NCI-H1105 (cell line): ENCODE measurements at places on chromosomes 5 and 9.
A peak's percentile ranks its signal among the peaks of the same experiment; 100 is the strongest.

DNA sequence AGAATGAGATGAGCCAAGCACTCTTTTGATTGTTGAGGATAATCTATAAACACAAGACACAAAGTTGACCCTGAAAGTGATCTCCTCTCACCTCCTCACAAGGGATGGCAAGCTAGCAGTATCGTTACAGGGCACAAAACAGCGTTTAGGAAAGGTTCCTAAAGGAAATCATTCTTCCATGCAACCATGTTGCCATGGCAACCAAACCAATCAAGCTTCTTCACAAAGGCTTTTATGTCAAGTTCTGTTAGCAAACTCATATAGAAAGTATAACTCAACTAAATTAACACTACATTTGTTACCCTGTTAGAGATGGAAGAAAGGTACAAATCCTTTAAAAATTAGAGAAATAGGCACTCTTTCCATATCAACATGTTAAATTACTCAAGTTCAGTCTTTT is 1016.8 kb upstream of the DMAC1 start:
- DNase-seq = peak; percentile 31

DNA sequence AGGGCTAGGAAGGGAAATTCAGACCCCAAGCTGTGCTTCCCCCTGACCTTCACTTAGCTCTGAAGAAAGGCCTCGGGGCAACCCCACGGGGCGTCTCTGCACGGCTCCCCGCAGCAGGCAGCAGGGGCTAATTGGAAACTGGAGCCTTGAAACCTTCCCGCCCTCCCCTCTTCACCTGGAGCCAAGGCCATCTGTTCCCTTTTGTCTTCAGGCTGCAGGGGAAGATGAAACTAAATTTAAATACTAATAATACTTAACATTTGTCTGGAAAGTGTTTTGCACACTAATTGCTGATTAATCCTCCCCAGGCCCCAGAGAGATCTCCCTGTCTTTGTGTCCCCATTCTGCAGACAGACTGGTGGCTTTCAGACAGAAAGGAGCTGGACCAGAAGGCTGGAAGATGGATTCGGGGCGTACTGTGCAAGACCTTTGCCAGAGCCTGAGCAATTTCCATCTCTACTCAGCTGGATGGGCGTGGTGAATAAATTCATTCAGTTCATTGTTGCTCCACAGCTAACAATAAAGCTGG is 34.1 kb upstream of the CPLX2 start:
- DNase-seq = peak; percentile 61

DNA sequence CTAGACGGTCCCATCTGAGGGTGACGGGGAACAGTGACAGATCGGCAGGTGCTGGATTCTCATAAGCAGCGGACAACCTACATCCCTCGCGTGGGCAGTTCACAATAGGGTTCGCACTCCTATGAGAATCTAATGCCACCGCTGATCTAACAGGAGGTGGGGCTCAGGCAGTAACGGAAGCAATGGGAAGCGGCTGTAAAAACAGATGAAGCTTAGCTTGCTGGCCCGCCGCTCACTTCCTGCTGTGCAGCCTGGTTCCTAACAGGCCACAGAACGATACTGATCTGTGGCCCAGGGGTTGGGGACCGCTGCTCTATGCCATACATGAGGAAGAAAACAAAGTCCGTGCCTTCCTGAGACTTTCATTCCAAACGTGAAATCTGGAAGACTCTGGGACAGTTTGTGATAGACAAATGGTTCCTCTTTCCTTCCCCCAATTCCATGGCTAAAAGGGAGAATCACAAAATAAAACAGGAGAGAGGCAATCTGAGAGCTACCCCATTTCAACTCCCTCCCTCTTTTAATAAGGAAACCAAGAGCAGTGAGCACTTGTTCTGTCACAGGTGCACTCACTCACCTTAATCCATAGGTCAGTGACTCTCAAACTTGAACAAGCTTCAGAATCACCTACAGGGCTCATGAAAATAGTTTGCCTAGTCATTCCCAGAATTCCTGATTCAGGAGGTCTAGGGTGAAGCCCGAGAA is 12.1 kb downstream of the PDCL start:
- DNase-seq = no peak

GRCh38 chr5:3852161-3852916 is 256.7 kb downstream of the IRX1 start:
- DNase-seq = no peak

DNA sequence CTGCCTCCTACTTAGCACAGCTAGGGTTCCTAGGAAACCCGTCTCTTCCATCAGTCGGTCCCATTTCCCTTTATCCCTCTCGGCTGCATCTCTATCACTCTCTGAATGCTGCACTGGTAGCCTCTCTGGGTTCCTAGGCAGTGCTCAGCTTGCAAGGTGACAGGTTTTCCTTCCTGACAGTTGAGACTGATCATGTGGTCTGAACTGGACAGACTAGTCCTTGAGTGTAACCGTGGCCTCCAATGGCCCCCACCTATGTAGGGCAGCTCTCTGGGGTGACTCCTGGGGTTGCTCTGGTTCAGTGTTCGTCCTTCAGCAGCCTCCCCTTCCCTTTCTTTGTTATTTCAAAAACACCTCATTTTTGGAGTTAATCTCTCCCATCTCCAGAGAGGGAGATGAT is 3.8 kb downstream of the TMEM8B start:
- no peak for DNase-seq

DNA sequence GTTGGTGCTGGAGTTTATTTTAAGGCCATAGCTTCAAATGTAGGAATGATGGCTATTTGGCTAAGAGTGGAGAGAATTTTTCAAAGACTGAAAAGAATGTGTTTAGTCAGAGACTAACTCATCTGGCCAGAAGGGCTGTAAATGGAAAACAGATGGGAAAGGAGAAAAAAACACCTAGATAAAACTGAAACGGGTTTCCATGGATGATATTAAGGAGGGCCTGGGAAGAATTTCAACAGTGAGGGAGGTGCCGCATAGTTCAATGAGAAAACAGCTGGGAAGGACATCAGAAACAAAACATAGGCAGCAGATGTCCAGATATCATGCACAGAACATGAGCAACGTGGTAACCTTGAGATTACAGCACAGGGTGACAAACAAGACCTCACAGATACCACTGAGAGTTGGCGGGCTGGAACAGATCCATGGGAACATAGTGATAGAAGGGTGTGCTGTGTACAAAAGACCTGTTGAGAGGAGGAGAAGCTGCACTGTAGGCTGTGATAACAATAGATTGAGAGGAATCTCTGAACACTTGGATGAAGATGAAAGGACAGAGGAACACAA is 31.2 kb upstream of the RAD23B start:
- DNase-seq = no peak

DNA sequence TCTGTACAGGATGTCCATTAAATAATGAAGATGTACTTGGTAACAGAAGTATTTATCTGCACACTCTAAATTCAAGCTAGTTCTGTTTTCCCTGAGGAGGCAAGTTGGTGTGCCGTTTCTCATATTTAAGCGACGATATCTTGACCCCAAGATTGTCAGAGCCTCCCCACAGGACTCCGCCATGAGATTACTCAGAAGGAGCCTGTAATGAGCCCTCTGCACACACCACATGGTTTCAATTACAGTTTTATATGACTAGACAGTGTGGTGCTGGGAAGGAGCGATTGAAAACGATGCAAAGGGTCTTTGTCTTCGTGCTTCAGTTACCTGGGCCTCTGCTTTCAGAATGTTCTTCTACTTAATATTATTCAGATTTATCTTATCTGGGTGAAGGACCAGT is 840.4 kb upstream of the WWC1 start:
- DNase-seq = no peak

DNA sequence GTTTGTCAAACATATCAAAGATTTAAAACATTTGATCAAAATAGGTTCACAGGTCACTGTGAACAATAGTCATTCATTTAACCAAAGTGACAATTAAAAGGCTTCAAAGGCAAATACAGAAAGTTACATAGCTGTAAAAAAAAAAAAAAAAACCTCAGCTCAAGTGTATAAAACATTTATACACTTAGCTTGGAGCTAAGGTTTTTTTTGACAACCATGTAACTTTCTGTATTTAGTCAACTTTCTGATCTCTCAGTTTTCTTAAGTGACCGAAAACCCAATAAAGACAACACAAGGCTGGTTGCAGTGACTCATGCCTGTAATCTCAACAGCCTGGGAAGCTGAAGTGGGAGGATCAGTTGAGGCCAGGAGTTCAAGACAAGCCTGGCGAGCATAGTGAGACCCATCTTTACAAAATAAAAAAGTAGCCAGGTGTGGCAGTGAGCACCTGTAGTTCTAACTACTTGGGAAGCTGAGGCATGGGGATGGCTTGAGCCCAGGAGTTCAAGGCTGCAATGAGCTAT is 16.4 kb upstream of the UBTD2 start:
- DNase-seq = no peak

GRCh38 chr9:120642129-120642770 is 62.3 kb upstream of the CDK5RAP2 start:
- no peak for DNase-seq

GRCh38 chr5:152188251-152188650 is 216.8 kb downstream of the NMUR2 start:
- DNase-seq = no peak

- peak; percentile 15 for DNase-seq
Measured at GRCh38 chr5:51544031-51544785, 161.0 kb downstream of the ISL1 start.

GRCh38 chr5:2201832-2202231 is 319.1 kb upstream of the IRX4 start:
- DNase-seq = no peak

GRCh38 chr9:38284588-38285051 is 107.9 kb upstream of the ALDH1B1 start:
- DNase-seq = peak; percentile 98

DNA sequence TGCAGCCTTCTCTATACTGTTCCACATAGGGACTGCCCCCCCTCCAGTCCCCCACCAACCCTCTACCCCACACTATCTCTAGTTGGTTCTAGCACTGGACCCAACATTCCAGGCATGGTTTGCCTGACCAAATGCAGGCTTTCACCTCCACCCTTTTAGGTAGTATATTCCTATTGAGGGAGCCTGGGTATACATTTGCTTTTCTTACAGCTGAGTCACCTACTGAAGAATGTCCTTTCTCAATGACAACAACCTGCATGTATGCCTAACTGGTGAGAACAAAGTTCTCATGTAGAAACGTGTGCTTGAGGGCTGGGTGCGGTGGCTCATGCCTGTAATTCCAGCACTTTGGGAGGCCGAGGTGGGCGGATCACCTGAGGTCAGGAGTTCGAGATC is 8.2 kb downstream of the TNIP1 start:
- DNase-seq = no peak

- no peak for DNase-seq
Measured at GRCh38 chr5:31982621-31983020, 191.5 kb downstream of the GOLPH3 start.

DNA sequence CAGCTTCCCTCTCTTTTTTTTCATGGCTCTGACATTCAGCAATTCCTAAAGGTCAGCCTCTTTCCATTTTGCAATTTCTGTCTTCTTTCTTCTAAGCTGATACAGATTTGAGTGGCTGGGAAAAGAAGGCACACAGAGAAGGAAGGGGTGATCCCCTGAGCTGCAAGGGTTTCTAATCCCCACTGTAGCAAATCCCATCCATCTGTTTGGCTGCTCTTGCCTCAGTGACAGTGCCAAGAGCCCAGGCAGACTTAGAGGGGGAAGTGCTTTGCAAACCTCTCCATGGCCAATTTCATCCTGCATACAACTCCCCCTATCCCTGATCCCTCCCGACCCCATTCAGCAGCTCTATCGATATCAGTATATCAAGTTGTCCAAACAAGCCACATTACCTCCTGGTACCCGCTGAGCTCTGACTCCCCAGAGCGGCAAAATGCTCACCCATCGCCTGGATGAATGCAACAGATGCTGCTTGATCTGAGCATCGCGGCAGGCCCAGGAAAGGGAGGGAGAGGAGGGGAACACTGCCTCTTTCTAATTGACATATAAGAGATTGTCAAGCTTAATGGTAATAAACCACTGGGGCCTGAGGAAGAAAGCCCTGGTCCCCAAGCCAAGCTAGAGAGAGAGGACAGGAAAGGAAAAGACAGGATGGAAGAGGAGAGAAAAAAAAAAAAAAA is 268.9 kb downstream of the ASTN2 start:
- DNase-seq = no peak

- no peak for DNase-seq
Measured at GRCh38 chr9:137482094-137482781, 23.1 kb upstream of the NSMF start.

- DNase-seq = no peak
Measured at GRCh38 chr9:94817291-94818177, 91.0 kb downstream of the AOPEP start.

- DNase-seq = no peak
Measured at GRCh38 chr5:131914472-131914871, 31.0 kb downstream of the MEIKIN start.

GRCh38 chr9:123407217-123407851 is 51.3 kb downstream of the CRB2 start:
- no peak for DNase-seq

DNA sequence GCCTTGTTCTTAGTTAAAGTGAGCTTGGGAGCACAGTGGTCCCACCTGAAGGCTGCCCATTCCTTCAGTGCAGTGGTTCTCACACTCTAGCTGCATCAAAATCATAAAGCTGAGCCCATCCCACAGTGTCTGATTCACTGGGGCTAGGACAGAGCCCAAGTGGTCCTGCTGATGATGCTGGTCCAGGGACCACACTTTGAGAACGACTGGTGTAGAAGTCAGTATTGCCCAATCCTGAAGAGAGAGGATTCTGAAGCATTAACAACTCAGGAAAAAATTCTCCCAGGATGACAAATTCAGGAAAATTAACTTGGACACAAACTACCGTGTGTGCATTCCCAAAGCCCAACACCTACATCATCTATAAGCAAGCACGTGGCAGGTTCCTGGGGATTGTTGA is 176.2 kb downstream of the GABBR2 start:
- DNase-seq = no peak

- no peak for DNase-seq
Measured at GRCh38 chr9:79652598-79652997, 80.8 kb downstream of the TLE4 start.

DNA sequence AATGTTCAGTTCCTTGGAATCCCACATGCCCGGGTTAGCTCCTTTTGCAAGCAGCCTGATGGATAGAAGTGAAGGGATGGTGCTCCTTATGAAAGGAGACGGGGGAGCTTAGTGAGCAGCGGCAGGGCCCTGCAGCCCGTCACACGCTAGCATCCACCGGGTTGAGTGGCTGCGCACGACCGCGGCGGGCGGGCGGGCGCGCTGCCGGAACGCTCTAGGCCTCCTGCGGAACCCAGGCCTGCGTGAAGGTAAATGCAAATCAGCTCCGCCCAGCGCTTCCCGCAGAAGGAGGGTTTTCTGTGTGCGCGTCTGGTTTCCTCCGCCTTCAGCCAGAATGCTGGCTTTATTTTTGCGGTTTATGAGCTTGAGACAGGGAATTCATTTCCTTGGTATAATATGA is 19.8 kb downstream of the IL12B start:
- DNase-seq = no peak
